Left colon (tissue), 2 donors: ENCODE measurements at places on chromosomes 12 and 14.

DNA sequence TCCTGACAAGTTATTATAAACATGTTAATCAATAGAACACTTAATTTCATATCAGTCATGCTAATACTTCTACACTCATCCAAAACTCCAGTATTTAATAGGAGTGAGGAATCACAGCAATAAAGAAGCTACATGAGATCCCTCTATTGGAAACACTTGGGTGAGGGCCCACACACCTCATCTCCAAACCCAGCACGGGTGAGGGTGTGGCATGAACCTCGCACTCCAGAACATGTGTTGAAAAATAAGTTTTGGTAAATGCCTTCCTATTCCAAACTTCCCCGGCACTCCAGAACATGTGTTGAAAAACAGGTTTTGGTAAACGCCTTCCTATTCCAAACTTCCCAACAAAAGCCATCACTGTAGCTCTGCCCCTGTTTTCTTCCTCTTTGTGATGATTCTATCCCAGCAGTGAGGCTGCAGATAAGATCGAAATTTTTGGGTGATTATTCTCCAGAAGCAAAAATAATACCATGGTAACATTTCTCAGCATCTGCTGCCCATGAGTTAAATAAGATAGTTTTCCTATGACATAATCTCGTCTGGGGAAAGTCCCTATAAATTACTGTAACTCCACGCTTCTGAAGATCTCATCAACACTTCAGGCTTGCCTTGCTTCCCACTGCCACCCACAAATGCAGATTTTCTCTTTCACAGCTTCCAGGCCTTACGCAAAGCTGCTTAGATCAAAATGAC is 24.4 kb upstream of the PTPRB start:
- DNase-seq = no peak

- no peak for DNase-seq
These were observed 368.6 kb upstream of the RGS6 start for GRCh38 chr14:71563492-71564153.

- DNase-seq = no peak
These were observed 767 bp upstream of the CCNT1 start for GRCh38 chr12:48717252-48717695.

GRCh38 chr14:41505491-41505890 is 101.2 kb upstream of the LRFN5 start:
- no peak for DNase-seq

GRCh38 chr12:69511469-69512267 is 41.5 kb downstream of the FRS2 start:
- DNase-seq = no peak

- no peak for DNase-seq
These were observed 59.1 kb downstream of the EXOC5 start for GRCh38 chr14:57209561-57209960.

DNA sequence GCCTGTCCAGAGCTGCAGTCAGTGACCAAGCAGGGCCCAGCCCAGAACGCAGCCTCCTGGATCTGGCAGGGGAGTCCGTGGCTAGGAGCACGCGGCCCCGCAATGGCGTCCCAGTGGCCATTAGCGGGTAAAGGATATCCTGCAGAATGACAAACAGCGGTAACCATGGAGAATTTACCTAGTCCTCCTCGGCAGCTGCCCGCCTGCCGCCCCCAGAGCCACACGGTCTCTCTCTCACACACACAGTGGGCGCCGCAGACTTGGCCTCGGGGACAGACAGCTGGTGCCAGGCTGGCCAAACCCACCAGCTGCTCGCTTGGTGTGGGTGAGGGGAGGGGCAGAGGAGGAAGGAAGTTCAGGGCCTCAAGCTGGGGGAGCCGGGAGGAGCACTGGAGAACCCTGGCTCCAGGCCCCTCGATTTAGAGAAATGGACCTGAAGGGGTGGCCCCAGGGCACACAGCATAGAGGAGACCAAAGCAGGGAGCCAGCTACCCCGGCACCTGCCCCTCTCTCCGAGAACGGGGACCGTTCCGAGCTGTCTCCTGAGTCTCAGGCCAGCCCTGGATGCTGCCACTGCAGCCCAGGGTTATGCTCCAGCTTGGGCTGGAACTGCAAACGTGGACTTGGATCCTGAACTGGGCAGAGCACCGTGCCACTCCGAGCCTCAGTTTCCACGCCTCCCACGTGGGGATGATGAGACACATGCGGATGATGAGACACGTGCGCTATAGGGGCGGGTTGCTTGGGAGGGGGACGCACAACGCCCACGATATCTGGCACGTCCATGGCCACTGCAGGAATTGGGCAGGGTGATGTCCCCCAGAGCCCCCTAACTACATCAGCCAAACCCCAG is 3.4 kb downstream of the CDK2AP1 start:
- peak; percentile 37 for DNase-seq

GRCh38 chr12:19120795-19121194 is 8.7 kb upstream of the PLEKHA5 start:
- DNase-seq = no peak

GRCh38 chr14:23094666-23095195 is at the start of gene ACIN1:
TSS of gene ACIN1 (minus strand) at chr14:23095136. CDS start at chr14:23095112, 24 bp downstream.
- peak; percentile 79 for DNase-seq
